ENCODE measurements at places on chromosomes 4 and X.

- DNase-seq: no peak
These were observed 2.9 kb downstream of the LETM1 start for GRCh38 chr4:1852904-1853623.

- no peak for DNase-seq
These were observed 42.5 kb downstream of the TFDP3 start for GRCh38 chrX:133175605-133176004.

GRCh38 chr4:5051278-5052203 lies at the start of gene STK32B:
Gene STK32B (plus strand): TSS chr4:5051480.
- peak; percentile 59 for DNase-seq

- no peak for DNase-seq
These were observed 71.6 kb downstream of the SHROOM2 start for GRCh38 chrX:9857575-9858474.

DNA sequence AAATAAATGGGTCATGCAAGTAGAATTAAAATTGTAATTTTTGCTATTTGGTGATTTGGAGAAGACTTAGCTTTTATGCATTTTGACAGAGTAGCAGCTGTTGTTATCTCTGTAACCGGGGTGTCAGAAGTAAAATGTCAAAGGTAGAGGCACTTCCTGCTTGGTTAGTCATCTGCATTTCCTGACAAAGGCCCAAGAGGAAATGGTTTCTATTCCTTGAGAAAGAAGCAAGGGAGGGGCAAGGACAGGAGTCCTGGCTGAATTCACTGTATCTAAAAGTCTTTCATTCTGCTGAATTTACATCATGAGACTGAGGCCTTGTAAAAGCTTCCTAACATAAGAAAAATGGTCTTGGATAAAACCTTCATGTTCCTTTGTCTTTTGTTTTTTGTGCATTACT lies 550.9 kb upstream of the BOD1L1 start:
- DNase-seq: peak; percentile 42

GRCh38 chr4:168259096-168259495 lies 59.5 kb downstream of the DDX60 start:
- no peak for DNase-seq

- no peak for DNase-seq
These were observed 141.0 kb downstream of the ASB9 start for GRCh38 chrX:15128861-15129260.

DNA sequence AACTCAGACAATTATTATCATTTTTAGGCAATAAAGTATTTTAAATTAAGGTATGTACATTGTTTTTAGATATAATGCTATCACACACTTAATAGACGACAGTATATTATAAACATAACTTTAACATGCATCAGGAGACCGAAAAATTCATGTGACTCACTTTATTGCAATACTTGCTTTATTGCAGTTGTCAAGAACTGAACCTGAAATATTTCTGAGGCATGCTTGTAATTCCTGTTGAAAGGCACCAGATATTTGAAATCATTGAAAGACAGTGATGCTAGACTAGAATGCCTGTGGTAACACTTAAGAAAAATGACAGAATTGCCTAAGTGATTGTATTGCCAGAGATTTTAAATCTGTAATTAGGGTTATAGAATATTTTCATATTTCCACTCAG lies 175.6 kb upstream of the MAGEB2 start:
- DNase-seq: no peak

DNA sequence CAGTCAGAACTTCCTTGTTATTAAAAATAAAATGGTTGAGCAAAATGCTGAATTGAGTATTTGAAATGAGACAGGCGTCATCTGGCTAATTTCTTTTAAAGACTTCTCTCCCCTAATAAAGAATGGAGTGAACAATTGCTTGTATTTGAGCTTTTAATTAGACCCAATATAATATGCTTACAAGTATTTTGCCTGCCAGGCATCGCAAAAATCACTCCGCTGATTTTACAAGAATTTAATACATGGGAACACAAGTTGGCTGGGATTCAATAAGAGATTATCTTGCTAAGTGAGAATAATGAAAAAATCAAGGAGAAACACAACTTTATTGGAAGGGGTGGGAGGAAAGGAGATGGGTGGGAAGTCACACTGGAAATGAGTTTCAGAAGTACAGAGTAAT lies 52.3 kb downstream of the KLF3 start:
- no peak for DNase-seq

DNA sequence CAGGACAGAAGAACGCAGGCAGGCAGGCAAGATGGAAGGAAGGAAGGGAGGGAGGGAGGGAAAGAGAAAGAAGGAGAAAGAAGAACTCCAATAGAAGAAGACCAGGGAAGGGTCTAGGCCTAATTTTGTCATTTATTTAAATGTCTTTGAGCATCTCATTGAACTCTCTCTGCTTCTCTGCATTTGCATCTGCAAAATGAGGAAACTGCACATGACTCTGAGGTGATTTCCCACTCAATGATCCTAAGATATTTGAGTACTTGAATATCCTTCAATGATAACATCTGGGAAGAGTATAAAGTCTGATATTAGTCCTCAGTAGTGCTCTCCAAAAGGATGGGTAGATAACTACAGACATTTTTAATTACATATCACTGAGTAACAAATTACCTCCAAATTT lies 33.1 kb upstream of the RBPJ start:
- DNase-seq: peak; percentile 89

GRCh38 chrX:2819345-2820135 lies 9.2 kb upstream of the GYG2 start:
- no peak for DNase-seq

DNA sequence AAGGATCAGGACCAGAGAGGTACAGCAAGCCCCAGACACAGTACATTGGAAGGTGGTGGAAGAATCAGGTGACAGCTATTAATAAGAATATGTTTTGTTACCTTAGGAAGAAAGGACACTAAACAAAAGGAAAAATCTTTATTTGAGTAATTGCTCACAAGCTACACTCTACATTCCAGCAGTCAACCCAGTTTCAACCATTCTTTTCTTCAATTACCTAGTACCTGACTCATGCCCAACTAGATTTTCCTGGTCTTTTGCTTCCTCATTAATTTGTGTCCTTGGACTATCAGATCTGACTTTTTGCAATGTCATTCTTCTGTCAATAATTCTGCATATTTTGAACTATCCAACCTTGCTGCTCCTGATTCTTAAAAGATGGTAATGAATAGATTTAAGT lies 22.5 kb upstream of the GLRA2 start:
- DNase-seq: no peak

- DNase-seq: no peak
These were observed 22.9 kb upstream of the ANK2 start for GRCh38 chr4:113026556-113026955.

DNA sequence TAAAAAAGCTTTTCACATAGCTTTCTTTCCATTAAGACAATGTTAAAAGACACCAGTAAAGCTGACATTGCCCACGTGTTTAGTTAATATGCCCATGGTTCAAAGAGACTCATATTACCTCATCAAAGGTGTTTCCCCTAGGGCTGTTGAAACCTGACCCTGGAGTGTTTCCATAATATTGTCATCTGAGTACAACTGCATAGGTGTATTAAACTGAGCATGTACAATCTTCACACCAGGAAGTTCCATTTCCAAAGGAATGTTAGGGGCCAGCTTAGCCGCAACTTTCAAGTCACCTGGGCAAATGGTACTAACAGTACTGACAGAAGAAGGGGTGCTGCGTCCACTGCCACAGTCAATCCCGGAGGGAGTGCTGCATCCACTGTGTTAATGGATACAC lies 27.1 kb downstream of the PDLIM3 start:
- no peak for DNase-seq

GRCh38 chr4:119629142-119629471 lies 503 bp upstream of the PDE5A start:
- DNase-seq: no peak

DNA sequence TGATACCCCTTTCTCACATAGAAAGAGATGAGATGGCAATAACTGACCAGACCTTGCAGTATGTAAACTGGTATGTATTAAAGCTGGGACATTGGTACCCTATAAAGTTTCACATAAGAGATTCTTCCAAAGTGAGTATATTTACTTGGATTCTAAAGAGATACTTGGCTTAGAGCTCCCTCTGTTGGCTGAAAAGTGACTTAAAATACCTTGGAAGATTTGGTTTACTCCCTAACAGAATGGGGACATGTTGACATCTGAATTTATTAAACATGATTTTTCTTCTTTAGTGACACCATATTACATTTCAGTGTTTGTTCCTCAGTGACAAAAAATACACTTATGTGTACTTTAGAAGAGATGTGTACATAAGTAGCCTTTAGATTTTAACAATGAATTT lies 47.9 kb upstream of the RGN start:
- DNase-seq: peak; percentile 61

DNA sequence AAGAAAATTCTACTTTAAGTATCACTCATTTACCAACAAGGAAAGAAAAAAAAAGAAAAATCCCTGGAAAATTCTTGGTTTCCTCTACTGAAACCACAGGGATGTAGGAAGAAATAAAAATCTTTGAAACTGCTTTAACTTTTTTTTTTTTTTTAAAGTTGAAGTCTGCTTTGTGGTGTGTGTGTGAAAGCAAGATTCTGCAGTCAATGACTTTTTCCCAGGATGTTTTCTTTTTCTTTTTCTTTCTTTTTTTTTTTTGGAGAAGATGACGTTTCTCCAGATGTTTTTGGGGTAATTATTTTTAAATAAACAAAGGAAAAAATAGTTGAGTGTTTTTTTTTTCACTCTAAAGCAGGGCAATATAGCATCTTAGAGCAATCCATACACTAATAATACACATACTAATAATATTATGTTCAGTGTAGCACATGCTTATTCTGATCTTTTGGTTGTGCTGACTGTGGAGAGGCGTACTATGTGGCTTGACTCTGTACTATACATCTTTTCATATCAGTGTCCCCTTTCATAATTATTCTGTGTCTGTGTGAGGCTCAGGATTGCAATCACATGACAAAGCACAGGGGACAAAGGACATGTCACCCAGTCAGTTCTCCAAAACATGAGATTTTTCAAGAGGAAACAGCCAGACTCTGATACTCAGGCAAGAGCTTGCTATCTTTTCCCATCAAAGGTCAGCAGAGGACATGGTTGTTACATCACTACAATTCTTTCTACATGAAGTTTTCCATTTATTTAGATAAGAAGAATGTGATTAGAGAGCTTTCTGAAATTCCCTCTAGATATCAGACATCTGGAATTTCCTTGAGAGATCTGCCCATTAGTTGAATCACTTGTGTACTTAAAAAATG lies 111.0 kb downstream of the PDE5A start:
- DNase-seq: no peak

DNA sequence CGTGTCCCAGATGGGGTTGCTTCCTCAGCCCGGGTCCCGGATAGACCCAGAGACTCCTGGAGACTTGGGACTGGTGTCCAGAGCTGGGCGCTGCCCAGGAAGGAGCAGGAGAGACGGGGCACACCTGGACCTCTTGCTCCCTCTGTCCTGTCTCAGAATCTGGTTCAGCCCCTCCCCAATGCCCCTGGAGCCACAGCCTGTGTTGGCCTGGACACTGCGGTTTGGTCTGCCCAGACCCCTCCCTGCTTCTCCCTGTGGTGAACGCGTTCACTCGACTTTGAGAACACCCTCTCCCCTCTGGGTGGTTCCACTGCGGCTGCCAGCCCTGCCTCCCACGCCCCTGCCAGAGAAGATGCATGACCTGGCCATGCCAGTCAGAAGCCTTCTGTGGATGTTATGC lies 111.1 kb downstream of the HMX1 start:
- DNase-seq: no peak

GRCh38 chr4:102503831-102504786 lies 3.0 kb downstream of the NFKB1 start:
- DNase-seq: no peak

DNA sequence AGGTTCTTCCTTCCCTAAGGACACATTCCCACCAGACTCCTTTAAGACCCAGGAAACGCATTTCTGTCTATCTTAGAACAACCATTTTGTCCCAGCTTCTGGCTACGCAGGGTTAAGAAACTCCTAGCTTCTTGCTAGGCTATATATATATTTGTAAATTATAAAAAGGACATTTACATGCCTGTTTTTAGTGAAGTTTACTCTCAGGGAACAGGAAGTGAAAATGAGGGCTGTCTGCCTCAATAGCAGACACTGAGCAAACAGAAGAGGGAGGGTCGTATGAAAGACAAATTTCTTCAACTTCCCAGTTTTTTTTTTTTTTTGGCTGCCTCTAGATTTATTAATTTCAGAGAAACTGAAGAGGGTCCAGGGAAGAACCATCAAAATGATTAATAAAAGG lies 9.3 kb upstream of the FRMPD3 start:
- no peak for DNase-seq

DNA sequence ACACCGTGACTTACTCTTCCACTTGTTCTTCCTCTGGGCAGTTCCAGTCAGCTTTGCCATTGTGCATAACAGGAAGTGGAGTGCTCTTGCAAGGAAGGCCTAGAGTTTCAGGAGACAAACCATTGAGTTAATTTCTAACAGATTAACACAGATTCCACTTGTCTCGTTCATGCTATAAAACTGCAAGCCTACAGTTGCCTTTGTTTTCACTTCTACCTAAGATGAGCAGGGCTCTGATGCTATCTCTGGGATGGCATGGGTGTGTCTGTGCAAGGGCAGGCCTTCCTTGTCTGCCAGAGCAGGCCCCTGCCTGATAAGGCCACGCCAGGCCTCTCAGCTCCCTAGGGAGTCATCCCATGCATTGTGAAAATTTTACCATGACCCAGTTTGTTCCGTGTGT lies 67.7 kb upstream of the PGRMC2 start:
- DNase-seq: no peak

- DNase-seq: no peak
These were observed 10.1 kb upstream of the SASH3 start for GRCh38 chrX:129769467-129770154.

DNA sequence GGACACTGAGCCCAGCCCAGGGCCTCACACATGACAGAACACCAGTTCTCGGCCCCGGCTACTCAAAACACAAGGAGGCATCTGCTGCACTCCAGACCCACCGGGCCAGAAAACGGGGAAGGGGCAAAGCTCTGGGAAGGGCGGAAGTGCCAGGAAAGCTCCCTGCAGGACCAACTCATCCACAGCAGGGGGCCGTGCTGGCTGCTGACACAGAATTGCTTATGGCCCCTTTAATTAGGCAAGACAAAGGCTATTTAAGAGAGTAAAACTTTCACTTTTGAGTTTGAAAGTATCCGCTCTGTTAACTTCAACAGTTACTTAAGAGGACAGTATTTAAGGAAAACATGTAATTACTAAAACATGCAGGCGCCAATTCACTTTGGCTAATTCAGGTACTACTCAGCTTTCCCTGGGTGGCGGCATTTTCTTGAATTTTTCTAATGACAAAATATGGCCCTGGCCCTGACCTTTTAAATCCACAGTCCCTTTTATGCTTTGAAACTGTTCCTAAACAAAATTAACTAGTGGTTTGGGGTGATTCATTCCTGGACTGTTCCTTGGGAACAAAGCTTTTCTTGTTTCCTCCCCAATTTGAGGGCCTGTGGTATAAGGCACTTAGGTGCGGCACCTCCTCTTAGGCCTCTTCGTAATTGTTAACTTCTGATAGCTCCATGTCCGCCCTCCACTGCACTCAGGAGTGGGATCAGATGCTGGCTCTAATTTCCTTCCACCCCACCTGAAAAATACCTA lies 40.4 kb downstream of the NSG1 start:
- DNase-seq: no peak
